ENCODE measurements at places on chromosomes 6 and 20.

GRCh38 chr6:135085700-135086413 is 31.2 kb upstream of the HBS1L start:
- no peak for DNase-seq

DNA sequence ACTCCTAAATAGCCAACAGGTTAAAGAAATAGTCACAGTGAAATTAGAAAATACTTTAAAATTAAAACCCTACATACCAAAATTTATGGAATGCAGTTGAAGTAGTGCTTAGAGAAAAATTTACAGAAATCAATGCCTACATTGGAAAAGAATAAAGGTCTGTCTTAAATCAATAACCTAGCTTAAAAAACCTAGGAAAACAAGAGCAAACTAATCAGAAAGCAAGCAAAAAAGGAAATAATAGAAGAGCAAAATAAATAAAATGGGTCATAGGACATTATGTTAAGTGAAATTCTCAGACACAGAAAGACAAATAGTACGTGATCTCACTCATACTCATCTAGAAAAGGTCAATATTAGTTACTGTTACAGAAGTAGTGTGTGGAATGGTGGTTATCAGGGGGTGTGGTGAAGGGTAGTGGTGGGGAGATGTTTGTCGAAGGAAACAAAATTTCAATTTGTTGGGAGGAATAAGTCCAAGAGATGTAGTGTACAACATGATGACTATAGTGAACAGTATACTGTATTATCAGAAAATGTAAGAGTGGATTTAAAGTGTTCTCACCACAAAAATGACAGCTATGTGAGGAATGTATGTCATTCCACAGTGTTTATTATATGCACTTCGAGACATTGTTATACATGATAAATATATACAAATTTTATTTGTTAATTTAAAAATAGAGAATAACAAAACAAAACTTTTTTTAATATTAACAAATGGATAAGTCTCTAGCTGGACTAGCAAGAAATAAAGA is 423.6 kb downstream of the CDH26 start:
- no peak for DNase-seq

- peak; percentile 63 for DNase-seq
Observed at GRCh38 chr20:49983848-49984408, 1.1 kb downstream of the SNAI1 start.

- peak; percentile 95 for DNase-seq
Observed at GRCh38 chr20:4234128-4234527, 218.8 kb upstream of the RNF24 start.

DNA sequence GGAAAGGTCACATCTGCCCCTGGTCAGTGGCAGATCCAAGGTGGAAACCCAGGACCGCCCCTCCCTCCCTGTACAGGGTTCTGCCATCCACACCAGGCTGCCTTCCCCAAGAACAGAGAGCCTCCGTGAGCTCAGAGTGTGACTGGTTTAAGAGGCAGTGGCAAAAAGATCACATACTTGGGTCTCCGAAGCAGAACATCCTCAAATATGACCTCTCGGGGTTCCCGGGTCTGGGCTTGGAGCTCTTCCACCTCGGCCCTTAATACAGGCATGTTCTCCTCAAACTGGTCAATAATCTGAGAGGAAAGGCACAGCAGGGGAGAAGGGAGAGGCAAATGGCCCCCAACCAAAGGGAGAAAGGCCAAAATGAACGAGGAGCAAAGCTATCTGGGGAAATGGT is 14.8 kb downstream of the C20orf96 start:
- no peak for DNase-seq

- DNase-seq, result peak; percentile 21
Observed at GRCh38 chr20:57513199-57513598, 11.7 kb downstream of the CTCFL start.

- no peak for DNase-seq
Observed at GRCh38 chr6:7138046-7138531, 30.3 kb downstream of the RREB1 start.

DNA sequence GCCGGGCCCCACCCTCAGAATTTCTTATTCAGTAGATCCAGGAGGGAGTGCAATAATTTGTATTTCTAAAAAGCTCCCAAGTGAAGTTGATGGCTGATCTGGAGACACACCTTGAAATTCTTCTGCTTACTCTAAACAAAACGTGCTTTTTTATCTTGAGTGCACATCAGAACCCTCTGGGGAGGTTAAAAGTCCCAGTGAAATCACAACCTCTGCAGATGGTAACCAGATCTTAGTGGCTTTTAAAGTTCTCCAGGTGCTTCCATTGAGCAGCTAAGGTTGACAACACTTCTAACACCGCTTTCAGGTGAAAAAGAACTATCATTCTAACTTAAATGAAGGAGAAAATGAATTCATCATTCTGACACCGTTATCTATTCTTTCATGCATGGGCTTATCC is 45.6 kb upstream of the ESR1 start:
- DNase-seq, result no peak

DNA sequence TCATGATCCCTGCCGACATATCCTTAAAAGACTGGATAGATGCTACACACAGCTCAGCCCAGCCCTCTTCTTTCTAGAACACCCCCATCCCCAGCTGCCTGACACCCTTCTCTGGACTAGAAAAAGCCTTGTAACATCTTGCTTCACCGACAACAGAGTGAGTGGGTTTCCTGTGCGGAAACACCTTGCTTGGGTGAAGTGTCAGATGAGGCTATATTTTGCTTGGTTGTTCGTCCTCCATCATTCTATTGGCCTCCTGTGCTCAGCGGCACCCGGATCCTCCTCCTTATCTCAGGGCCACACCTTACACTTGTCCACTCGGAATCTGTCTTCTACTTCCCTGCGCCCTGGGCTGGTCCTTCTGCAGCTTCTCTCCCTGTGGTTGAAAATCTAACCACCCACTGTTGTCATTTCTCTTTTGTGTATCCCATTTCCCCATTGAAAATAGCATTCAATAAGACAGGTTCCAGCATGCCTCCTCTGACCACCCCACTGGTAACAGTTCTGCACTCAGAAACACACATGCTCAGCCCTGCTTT is 101.3 kb upstream of the MLN start:
- no peak for DNase-seq

DNA sequence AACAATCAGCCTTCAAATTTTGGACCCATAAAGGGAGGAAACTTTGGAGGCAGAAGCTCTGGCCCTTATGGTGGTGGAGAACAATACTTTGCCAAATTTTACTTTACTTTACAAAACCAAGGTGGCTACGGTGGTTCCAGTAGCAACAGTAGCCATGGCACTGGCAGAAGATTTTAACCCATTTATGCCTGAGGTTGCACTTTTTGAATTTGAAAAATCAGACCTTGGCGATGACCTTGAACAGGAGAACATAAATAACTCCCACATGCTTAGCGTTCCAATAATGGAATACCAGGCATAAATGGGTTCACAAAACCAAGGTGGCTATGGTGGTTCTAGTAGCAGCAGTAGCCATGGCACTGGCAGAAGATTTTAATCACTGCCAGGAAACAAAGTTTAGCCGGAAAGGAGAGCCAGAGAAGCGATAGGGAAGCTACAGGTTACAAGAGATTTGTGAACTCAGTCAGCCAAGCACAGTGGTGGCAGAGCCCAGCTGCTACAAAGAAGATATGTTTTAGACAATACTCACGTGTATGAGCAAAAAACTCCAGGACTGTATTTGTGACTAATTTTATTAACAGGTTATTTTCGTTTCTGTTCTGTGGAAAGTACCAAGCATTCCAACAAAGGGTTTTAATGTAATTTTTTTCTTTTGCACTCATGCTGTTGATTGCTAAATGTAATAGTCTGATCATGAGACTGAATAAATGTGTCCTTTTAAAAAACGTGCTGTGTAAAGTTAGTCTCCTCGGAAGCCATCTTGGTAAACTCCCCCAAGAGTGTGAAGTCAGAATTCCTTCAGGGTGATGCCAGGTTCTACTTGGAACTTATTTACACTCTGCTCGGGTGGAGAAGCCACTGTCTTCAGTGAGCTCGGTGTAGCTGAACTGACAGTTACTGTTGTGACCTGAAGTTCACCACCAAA is 6.7 kb downstream of the SFT2D1 start:
- no peak for DNase-seq

- no peak for DNase-seq
Observed at GRCh38 chr20:34926581-34926980, 29.0 kb downstream of the GSS start.

GRCh38 chr6:170221753-170222400 is 69.0 kb downstream of the DLL1 start:
- DNase-seq, result no peak

GRCh38 chr6:92708270-92708669 is 711.1 kb downstream of the EPHA7 start:
- DNase-seq, result no peak

DNA sequence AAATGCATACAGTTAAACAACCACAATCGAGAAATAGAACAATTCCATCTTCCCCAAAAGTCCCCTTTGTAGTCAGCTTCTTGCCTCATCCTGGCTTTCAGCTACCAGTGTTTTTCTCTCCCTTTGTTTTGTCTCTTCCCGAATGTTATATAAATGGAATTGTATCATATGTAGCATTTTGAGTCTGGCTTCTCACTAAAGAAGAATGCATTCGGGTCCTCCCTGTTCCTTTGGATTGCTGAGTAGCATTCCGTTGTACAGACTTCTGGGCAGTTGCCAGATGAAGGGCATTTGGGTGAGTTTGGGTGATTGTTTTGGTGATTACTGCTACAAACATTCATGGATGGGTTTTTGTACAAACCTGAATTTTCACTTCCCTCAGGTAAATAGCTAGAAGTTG is 27.8 kb downstream of the PRPH2 start:
- peak; percentile 94 for DNase-seq

- DNase-seq, result peak; percentile 63
Observed at GRCh38 chr6:130365166-130366106, at the start of gene TMEM200A. Gene TMEM200A (plus strand): TSS chr6:130366017. CDS start chr6:130440423, 74,406 bp downstream.

GRCh38 chr20:25685276-25686080 is 11.2 kb downstream of the ZNF337 start:
- DNase-seq, result no peak

- DNase-seq, result no peak
Observed at GRCh38 chr6:36888654-36889481, 3.1 kb downstream of the C6orf89 start.

DNA sequence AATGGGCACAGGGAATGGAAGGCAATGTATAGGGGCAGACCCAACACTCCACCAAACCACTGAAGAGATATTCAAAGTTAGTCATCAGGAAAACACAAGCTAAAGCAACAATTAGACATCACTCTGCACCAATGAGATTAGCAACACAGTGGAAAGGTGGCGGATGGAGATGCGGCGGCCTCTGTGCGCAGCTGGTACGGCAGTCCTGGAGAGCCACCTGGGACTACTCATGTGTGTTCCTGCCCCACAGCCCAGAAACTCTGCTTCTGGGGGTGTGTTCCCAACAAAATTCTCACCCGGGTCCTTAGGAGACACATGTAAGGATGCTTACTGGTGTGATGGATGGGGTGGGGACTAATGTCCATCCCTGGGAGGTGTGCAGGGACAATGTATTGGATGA is 82.4 kb downstream of the DHX35 start:
- DNase-seq, result no peak

- DNase-seq, result no peak
Observed at GRCh38 chr6:77470983-77471382, 7.7 kb upstream of the HTR1B start.

- no peak for DNase-seq
Observed at GRCh38 chr20:34415079-34415478, 52.0 kb downstream of the ITCH start.

GRCh38 chr6:41072836-41073202 is at the start of gene NFYA:
Gene NFYA (plus strand): TSS chr6:41072974. CDS start chr6:41079090, 6,116 bp downstream.
- DNase-seq, result no peak

GRCh38 chr20:6008254-6008653 is 45.6 kb downstream of the LRRN4 start:
- DNase-seq, result peak; percentile 97

DNA sequence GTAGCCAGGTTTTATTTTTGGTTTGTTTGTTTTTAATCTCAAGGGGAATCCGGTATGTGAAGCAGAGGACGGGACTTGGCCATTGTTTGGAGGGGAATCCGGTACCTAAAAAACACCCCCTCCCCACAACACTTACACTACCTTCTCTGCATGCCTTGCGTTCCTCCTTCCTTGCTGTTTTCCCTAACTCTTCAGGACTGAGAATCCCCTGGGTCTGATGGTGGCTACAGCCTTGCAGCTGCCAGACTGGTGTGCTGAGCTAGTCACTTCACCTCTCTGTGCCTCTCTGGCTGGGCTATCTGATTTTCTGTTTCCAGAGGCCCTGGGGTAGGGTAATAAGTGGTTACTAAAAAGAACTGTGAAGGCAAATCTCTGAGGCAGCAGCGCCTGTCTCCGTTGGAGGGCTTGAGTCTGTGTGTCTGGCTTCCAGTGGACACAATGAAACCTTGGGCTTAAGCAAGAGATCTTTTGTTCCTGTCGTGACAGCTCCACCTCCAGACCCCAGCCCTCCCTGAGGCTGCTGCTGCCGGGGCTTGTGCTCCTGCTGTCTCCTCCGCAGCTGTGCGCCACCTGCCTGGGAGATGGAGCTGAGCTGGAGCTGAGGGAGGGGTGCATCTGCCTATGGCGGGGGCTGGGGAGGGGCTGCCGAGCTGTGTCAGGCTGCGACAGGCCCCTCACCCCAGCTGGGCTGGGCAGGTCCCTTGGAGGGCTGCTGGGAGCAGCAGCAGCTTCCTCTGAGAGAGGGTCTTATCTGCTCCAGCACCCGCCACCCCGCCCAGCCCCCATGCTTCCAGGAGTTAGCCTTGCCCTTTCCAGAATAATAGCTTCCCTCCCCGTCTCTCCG is 65.8 kb upstream of the CCDC167 start:
- no peak for DNase-seq

Data from AG10803 (cell line).